ENCODE measurements at places on chromosomes 7 and 10. TPM values are rescaled to one million over a fixed set of nuclear protein-coding genes. Genes with fewer than 3 reads are reported as not detected.
A peak's percentile ranks its signal among the peaks of the same experiment; 100 is the strongest.

TRRAP gene
- 23.4 TPM for total RNA-seq

HKDC1 gene
- 0.35 TPM for total RNA-seq

GPR141 gene
- not detected for total RNA-seq

ADAM8 gene
- total RNA-seq, result 0.82 TPM

GRCh38 chr7:77321300-77321699 is 94.8 kb downstream of the GSAP start:
- H3K4me1 ChIP-seq, result no peaks in the 10 kb centered on the region

GRCh38 chr10:13789448-13789829 is 202.7 kb downstream of the PRPF18 start:
- H3K36me3 ChIP-seq, result peaks cover 2% of the 10 kb centered on the region
- H3K4me1 ChIP-seq, result peaks cover 52% of the 10 kb centered on the region
- H3K27me3 ChIP-seq, result no peaks in the 10 kb centered on the region

GRCh38 chr7:96045919-96046318 is 273.6 kb downstream of the DYNC1I1 start:
- H3K27ac ChIP-seq, result no peak overlapping the region
- H3K27me3 ChIP-seq, result no peaks in the 10 kb centered on the region
- no peak overlapping the region for H3K4me3 ChIP-seq

DNA sequence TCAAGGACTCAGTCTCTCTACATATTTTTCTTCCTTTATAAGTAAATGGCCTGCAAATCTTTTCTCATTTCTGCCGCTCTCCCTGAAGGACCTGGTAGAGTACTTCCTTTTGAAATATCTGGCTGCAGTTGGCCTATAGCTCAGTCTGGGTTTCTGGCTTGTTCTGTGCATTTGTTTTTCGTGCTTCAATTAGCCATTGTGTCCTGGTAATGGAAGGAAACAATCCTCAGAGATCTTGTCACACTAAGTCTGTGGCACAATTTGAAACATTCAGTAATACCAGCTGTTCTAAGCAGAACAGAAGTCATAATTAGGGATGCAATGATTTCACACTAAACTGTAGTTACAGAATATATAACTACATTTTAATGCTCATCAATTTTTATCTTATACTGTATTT is 545.0 kb downstream of the NRG3 start:
- no peak overlapping the region for H3K27ac ChIP-seq
- H3K4me1 ChIP-seq, result no peaks in the 10 kb centered on the region
- no peaks in the 10 kb centered on the region for H3K27me3 ChIP-seq
- no peak for DNase-seq

DNA sequence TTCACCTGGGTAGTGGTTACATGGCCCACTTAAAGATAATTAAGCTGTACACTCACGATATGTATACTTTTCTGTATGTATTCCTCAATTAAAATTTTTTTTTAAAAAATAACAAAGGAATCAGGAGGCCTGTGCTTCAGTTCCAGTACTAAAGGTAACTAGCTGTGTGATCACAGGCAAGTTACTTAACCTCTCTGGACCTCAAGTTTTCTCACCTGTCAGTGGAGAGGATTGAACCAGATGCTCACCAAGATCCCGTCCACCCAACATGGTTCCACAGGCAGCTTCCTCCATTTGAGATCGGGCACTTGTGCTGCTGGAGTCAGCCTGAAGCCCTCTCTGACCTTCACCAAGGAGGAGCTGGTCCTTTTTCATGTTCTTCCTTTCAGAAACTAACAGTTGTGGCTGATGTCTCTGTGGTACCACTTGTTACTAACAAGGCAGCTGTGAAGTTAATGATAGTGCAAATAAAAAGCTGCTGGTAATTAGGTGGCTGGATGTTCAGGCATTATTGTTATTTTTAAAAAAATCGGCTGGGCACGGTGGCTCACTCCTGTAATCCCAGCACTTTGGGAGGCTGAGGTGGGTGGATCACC is 29.4 kb upstream of the SMNDC1 start:
- H3K4me1 ChIP-seq, result no peaks in the 10 kb centered on the region
- no peak overlapping the region for H3K27ac ChIP-seq
- no peaks in the 10 kb centered on the region for H3K27me3 ChIP-seq
- DNase-seq, result no peak
- H3K36me3 ChIP-seq, result no peaks in the 10 kb centered on the region

DNA sequence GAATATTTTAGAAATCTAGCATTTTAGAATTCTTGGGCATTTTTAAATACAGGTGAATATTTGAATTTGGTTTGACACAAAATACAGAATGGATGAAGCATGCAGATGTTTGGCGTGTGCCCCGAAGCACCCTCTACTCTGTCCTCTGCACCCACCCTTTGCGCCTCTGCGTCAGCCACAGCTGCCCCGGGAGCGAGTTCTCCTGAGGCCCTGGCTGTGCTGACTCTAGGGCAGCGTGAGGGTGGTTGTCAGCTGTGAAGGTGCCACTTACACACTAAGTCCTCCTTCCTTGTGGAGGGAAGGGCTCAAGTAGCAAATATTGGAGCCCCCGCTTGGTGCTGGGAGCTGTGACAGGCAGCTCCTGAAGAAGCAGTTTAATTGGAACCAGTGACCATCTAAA is 48.4 kb downstream of the DAGLB start:
- no peaks in the 10 kb centered on the region for H3K27me3 ChIP-seq
- H3K4me1 ChIP-seq, result no peaks in the 10 kb centered on the region
- no peak for DNase-seq
- peaks cover 37% of the 10 kb centered on the region for H3K36me3 ChIP-seq
- no peak overlapping the region for H3K4me3 ChIP-seq

DNA sequence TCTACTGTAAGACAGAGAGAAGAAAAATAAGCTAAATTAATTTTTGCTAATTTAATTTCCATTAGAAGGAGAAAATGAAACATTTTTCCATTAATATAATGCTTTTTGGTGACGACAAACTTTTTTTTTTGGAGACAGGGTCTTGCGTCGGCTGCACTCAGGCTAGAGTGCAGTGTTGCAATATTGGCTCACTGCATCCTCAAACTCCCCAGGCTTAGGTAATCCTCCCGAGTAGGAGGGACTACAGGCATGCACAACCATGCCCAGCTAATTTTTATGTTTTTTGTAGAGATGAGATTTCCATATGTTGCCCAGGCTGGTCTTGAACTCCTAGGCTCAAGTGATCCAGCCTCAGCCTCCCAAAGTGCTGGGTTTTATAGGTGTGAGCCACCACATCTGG is 229.8 kb upstream of the LRRN3 start:
- no peak overlapping the region for H3K27ac ChIP-seq
- H3K27me3 ChIP-seq, result no peaks in the 10 kb centered on the region
- H3K36me3 ChIP-seq, result no peaks in the 10 kb centered on the region
- no peaks in the 10 kb centered on the region for H3K4me1 ChIP-seq

DNA sequence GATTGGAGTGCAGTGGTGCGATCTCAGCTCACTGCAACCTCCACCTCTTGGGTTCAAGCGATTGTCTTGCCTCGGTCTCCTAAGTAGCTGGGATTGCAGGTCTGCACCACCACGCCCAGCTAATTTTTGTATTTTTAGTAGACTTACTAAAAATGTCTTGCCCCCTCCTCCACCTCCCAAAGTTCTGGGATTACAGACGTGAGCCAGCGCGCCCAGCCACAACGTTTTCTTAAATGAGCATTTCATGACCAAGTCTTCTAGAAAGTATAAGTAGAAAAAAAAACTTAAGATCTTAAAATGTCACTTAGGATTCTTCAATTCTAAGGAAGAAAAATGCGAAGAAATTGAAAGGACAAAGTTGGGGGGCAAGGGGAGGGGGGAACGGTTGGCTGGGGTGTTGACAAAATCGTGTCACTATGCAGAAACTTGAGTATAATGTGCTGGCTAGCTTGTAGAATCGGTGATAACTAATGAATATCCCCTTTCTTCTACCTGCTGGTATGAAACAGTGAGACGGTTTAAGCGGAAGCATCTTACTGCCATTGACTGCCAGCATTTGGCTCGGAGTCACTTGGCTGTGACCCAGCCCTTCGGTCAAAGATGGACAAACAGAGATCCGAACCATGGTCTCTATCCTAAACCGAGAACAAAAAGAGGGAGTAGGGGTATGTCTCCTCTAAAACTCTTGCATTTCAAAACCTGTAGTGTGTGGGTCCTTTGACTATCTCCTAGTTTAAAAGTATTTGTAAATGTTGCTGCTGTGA is 12.7 kb downstream of the FBH1 start:
- no peaks in the 10 kb centered on the region for H3K27me3 ChIP-seq
- H3K27ac ChIP-seq, result no peak overlapping the region
- DNase-seq, result no peak
- peaks cover 53% of the 10 kb centered on the region for H3K4me1 ChIP-seq
- peaks cover 7% of the 10 kb centered on the region for H3K36me3 ChIP-seq

DNA sequence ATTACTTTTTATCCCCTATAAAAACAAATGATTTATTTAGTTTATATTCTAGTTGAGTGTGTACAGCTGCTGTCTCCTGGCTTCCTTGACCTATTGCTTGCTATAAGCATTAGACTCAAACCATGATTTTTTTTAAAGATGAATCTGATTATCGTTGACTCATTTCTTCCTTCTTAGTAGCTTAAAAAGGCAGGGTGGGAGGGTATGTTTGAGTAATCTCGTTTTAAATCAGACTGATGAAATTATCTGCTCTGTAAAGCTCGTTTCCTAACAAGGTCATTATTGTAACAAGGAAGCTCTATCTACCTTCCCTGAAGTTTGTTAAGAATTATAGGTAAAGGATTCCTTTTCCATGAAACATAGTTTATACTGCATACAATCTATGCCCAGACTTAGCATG is 276.3 kb upstream of the KCND2 start:
- H3K27ac ChIP-seq, result no peak overlapping the region
- no peaks in the 10 kb centered on the region for H3K27me3 ChIP-seq
- H3K4me3 ChIP-seq, result no peak overlapping the region
- no peaks in the 10 kb centered on the region for H3K4me1 ChIP-seq

- H3K27me3 ChIP-seq, result no peaks in the 10 kb centered on the region
- DNase-seq, result no peak
- H3K4me1 ChIP-seq, result no peaks in the 10 kb centered on the region
- no peak overlapping the region for H3K27ac ChIP-seq
- H3K4me3 ChIP-seq, result no peak overlapping the region
These were observed 122.9 kb upstream of the GLI3 start for GRCh38 chr7:42359946-42360345.

GRCh38 chr7:2354939-2355704 is 495 bp downstream of the EIF3B start:
- DNase-seq, result no peak
- H3K27me3 ChIP-seq, result no peaks in the 10 kb centered on the region
- peak overlapping the region; percentile 92 for H3K4me3 ChIP-seq
- H3K4me1 ChIP-seq, result no peaks in the 10 kb centered on the region

DNA sequence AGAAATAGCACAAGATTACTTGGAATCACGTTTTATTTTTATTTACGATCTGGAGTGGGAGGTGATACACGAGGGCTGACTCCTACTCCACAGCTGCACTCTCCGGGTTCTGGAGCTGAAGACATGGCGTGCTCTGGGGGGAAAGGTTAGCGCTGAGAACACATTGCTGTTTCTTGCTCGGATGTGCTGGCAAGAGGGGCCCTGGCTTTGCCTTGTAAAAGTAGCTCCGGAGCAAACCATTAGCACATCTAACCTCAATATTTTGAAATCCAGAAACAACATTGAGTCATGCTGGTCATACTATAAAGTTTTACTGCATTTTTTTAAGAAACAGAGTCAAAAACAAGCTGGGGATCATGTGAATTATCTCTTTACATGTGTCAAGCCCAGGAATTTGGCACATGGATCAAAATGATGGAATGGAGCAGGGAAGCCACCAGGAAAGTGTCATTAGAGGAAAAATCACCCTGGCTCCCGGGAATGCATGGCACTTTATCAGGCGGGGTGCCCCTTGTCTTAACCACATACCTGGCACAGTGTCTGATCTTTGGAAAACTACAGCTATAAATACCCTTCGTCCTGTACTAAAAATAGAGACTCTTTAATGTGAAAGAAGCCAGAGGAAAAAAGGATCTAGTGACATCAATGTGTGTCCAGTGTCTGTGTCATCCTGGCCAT is 31.6 kb upstream of the LYZL1 start:
- H3K27ac ChIP-seq, result peak overlapping the region; percentile 38
- DNase-seq, result peak; percentile 81
- H3K4me3 ChIP-seq, result no peak overlapping the region
- H3K4me1 ChIP-seq, result no peaks in the 10 kb centered on the region
- H3K27me3 ChIP-seq, result no peaks in the 10 kb centered on the region

DNA sequence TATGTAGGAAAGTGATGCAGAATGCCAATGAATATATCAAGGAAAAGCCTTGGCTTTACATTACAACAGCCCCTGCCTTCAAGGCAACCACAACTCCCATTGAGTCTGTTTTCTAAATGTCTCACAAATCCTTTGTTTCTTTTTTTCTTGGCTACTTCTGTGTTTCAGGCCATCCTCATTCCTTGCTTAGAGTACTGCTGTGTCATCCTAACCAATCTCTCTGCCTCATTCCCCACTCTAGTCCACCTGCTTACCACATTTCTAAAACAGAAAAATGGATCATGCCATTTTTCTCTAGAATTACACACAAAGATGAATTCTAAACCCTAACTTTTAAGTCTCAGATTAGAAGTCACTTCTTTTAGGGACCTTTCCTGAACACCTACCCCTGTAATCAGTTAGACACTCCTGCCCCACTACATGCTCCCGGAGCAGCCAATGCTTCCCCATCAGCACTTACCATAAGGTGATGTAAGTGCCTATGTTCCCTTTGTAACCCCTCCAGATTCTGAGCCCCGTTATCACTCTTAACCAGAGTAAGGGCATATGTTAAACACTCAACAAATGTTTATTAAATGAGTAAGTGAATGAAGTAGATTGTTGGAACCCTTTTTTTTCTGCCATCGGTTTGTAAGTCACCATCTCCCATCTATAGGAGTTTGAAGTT is 2.8 kb downstream of the BORCS7 start:
- no peaks in the 10 kb centered on the region for H3K27me3 ChIP-seq
- H3K27ac ChIP-seq, result no peak overlapping the region
- no peak for DNase-seq
- H3K36me3 ChIP-seq, result peaks cover 12% of the 10 kb centered on the region
- H3K4me1 ChIP-seq, result no peaks in the 10 kb centered on the region

DNA sequence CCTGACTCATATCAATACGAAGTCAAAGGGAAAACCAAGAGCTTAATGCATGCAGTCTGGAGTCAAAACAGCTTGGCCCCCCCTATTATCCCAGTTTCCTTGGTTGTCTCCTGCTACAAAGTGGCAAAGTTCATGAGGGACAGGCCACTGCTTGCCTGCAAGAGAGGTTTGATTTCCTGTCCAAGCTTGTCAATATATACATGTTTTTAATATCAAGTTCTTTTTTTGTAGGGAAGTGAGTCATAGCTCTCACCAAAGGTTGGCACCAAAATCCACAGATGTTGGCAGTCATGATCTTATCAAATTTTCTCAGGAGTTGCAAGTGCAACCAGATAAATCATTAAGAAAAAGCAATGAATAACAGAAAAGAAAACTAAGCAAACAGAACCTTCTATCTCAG is 176.8 kb downstream of the COBL start:
- no peaks in the 10 kb centered on the region for H3K4me1 ChIP-seq
- H3K36me3 ChIP-seq, result no peaks in the 10 kb centered on the region
- H3K4me3 ChIP-seq, result no peak overlapping the region
- peak overlapping the region; percentile 64 for H3K27ac ChIP-seq
- H3K27me3 ChIP-seq, result no peaks in the 10 kb centered on the region

- H3K4me1 ChIP-seq, result no peaks in the 10 kb centered on the region
- H3K36me3 ChIP-seq, result no peaks in the 10 kb centered on the region
- no peak overlapping the region for H3K4me3 ChIP-seq
- no peak overlapping the region for H3K27ac ChIP-seq
These were observed 31.9 kb downstream of the PIP4K2A start for GRCh38 chr10:22682237-22683139.
